Mesendoderm (in vitro differentiated cells): ENCODE measurements at places on chromosomes 1 and 21.

GRCh38 chr1:5456090-5456811, 536.0 kb downstream of the NPHP4 start:
- peak; percentile 84 for DNase-seq

DNA sequence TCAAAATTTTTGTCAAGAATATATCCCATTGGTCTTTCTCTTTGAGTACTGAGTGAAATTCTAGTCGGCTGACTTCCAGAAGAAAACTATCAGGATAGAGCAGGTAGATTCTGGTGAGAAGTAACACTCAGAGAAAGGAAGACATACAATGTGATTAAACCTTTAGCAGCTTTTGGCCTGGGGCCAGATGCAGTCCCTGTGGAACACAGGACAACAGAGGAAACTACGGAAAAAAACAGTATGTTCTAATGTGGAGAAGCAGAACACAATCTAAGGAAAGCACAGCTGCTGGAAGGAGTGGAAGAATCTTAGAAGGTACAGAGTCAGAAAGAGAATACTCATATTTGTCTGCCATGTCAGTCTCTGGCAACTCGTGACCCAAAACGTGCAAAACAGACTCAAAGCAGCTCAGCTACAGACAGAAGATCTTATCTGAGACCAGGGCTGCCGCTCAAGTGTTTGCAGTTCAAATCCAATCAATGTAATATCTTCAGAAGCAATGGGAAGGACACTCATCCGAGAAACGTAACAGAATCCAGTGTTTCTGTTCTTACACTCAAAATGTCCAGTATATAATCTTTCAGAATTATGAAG, 283.8 kb downstream of the MRPL39 start:
- DNase-seq = no peak

DNA sequence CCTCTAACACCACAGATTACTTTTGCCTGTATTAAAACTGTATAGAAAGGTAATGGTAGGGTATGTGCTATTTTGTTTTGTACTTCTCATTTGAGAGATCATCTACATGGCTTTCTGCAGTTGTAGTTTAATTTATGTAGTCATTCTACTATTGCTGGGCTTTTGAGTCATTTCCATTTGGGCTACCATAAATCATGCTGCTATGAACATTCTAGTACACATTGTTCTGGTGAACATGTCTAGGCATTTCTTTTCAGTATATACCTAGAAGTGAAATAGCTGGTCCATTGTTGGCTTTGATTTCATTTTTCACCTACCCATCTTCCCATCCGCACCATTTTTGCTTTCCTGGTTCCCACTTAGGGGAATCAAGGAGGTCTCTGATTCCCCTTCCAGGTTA, 18.7 kb downstream of the EDN2 start:
- no peak for DNase-seq

DNA sequence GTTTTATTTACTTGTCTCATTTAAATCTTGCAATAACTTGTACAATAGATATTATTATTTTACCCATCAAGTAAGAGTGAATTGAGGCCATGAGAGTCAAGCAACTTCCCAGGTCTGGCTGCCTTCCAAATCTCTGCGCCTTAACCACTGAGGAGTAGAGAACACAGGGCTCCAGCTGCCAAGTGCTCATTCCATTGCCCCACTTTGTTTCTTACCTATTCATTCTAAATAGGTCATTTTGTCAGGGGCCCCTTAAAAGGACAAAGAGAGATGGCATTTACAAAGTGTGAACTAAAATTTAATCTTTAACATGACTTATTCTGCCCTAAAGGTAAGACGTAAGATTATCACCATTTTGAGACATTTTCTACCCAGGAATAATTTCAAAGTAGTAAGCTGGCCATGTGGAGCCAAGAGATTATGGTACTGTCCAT, 3.5 kb downstream of the PPP1R15B start:
- DNase-seq = no peak

DNA sequence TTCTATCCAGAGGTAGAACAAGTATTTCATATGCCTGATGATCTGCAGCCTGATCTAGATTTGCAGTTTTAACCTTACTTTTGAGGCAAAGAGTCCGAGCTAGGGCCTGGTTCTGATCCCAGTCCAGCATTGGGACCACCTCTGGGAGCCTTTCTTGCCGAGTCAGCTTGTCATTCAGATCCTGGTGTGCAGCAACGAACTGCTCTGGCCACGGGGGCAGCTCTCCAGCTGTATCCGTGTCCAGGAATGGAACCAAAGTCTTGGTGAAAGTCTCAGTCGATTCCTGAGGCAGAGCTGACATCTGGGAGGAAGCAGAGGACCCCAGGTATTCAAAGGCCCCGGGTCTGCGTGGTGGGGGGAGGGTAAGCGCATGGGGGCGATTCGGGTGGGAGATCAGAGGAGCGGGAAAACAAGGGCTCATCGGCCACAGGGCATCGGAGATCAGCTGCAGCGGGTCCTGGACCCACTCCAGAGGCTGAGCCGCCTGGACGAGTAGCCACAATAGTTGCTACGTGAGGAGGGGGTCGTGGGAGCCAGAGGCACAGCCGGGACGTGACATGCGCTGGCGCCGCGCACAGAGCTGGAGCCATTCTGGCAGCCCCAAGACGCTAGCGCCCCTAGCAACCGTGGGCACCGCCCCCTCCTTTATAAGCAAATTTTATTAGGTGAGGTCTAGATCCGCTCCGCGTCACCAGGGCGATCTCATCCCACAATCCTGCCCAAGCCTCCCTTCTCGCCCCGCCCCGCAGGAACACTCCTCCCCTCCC, 32.4 kb upstream of the BSDC1 start:
- DNase-seq = peak; percentile 27

DNA sequence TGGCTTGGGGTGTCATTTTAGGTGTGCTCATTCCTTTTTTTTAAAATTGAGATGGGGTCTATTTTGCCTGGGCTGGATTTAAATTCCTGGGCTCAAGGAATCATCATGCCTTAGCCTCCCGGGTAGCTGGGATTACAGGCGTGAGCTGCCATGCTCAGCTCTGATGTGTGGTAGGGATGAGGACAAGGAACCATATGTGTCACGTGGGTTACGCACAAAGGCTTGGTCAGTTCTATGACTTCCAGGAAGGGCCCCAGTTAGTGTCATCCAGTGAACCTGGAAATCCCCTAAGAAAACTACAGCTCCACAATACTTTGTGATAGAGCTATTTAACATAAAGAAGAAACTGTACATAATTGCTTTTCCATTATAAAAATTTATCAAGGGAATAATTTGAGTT, 6.7 kb upstream of the METTL25B start:
- no peak for DNase-seq

GRCh38 chr1:14975119-14975518, 178.4 kb upstream of the TMEM51 start:
- no peak for DNase-seq

DNA sequence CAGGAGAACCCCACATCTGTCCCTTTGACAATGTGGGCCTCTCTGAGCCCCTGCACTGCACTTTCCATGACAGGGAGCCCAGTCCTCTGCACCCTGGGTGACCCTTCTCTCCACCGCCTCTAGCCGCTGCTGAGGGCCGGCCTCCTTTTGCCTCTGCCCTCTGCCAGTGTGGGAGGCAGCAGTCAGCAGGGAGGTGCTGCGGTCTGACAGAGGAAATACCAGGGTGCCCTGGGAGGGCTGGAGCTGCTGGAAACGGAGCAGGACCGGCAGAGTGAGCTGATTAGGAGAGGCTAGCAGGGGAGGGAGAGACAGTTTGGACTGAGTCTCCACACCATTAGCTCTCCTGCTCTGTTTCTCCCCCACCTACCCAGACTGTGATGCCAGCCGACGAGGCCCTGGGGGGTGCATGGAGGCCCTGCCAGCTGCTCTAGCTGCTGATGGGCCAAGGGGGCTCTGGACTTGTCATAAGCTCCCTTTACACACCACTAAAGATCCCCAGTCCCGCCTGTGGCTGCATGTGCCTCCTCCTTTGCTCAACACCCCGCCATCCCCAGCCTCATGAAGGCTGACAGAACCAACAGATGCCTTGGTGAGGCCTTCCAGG, 171.1 kb upstream of the KLHDC7A start:
- no peak for DNase-seq

DNA sequence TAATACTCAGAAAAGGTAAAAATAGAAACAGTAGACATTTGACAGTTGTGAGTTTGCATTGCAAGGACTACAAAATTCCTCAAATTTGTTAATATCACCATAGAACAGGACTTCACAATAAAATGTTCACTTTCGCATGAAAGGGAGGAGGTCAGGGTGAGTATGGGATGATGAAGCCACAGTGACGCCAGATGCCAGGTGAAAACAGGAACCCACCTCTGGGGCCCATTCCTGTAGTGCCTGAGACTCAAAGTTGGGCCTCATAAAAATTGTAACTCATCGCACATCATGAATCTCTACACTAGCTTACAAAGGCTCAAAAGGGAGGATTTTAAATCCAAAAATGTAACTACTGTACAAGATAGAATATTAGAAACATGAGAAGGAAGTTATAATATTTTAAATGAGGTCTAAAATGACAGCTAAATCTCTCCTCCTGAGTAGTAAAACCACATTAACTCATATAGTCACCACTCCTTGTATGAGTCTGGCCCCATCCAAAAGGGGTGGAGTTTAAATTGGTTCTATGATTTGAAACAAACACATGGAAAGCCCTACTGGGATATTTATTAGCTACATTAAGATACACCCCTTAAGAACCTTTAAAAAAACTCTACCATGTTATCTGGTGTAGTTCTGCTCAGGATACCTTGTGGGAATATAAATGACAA, 93.7 kb downstream of the ETS2 start:
- no peak for DNase-seq

DNA sequence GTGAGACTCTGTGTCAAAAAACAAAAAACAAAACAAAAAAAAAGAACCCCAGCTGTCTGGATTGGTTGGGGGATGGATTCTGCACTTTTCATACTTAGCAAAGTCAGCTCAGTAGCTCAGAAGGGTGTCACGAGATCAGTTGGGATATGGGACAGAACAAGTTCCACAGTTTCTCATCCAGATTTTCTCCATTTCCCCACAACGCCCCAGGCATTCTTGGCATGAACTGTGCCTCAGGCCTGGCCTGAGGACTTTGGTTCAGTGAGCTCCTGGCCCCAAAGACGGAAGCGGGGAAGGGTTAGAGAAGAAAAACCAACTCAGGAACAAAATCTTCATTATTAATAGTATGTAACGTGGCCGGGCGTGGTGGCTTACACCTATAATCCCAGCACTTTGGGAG, 1.9 kb downstream of the AKR7A2 start:
- DNase-seq = no peak

DNA sequence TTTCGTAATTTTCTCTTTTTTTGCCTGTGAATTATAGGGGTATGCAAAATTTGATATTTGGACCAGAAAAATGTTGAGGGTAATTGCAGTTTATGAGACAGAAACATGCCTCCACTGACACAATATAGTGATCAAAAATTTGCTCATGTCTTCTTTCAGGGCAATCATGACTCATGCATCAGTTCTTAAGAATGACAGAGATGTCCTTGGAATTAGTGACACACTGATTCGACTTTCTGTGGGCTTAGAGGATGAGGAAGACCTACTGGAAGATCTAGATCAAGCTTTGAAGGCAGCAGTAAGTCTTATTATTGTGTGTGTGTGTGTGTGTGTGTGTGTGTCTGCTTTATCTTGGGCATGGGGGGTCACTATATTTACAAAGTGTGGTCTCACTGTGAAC, 27.5 kb downstream of the CTH start:
- DNase-seq = no peak

DNA sequence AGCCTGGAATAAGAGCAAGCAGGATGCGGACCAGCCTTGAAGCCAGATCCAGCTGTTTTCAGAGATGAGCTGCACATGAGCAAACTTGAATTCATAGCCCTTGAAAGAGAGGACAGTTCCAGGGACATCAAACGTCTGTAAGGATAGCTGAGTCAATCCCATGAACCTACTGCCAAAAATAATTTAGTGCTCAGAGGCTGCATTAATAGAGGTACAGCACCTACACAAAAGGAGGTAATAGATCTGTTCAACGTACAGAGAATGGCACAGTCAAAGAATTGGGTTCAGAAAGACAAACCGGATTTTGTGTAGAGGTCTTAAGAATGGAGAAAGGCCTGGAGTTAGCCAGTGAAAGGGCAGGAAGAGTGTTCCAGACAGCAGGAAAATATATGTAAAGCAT, 110.8 kb upstream of the ZC3H12A start:
- DNase-seq = no peak

GRCh38 chr1:41013796-41014195, 7.7 kb downstream of the SLFNL1 start:
- no peak for DNase-seq

DNA sequence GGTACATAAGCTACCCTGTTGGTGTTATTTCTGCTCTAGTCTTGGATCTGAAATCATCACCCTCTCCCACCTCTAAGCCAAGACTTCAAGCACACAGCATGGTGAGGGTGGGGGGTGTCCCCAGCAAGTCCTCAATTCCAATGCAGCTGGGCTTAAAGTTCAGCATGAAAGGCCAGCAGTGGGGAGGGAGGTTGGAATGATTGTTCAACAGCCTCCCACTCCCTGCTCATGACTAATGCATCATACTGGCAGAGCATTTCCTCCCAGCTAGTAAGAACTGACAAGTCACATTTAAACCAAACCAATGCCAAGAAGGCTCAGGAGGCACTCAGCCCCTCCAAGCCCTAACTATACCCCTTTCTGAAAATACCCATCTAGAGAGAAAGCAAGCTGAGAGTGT, 50.1 kb downstream of the TIAM1 start:
- DNase-seq = peak; percentile 70

GRCh38 chr1:19356266-19356665, 44.1 kb downstream of the SLC66A1 start:
- DNase-seq = no peak

- no peak for DNase-seq
These were observed 17.0 kb downstream of the COQ8A start for GRCh38 chr1:226956942-226957713.

DNA sequence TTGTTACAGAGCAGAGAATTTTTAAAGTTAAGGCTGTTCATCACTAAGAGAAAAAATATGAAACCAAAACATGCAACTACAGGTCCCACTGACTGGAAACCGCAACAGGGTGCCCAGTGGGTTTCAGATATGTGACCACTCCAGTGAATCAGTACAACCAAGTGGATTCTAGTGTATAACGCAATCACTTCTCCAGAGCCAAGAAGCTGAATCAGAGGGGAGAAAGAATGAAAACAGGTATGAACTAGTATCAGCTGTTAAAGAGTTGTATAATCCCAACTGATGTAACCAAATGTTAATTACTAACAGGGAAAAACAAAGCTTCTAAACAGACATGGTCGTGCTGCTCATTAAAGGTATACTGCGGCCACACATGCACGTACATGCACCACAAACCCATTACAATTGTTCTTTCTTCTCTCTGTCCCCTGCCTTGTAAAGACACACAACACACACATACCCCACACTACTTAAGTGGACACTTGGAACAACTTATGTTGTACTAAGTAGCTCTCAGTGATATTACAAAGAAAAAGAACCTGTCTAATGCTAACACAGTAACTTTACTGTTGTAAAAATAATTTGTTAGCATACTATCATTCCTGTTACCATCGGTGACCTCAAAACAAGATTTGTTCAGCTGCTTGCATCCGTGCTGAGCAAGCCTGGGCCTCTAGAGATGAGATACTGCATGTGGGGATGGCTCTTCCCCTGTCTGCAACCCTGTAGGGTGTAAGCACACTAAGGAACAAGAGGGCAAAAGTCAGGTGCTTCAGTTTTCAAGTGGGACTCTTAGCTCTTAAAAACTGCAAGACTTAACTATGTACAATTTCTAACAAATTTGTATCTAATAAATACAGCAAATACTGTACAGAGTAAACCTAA, 74.2 kb downstream of the PTPN14 start:
- DNase-seq = no peak

- DNase-seq = peak; percentile 59
These were observed 143.8 kb downstream of the TGFB2 start for GRCh38 chr1:218488986-218489385.
